ENCODE measurements at places on chromosomes 1 and 21.

GRCh38 chr1:3807769-3808168, 11.5 kb upstream of the LRRC47 start:
- no peak overlapping the region for H3K4me3 ChIP-seq
- peaks cover 14% of the 10 kb centered on the region for H3K27me3 ChIP-seq
- no peak for DNase-seq
- no peaks in the 10 kb centered on the region for H3K4me1 ChIP-seq
- H3K27ac ChIP-seq, result no peak overlapping the region
- H3K36me3 ChIP-seq, result no peaks in the 10 kb centered on the region

GRCh38 chr1:67923074-67923473, 89.8 kb upstream of the GNG12 start:
- DNase-seq, result no peak
- H3K27me3 ChIP-seq, result peaks cover 3% of the 10 kb centered on the region
- no peaks in the 10 kb centered on the region for H3K36me3 ChIP-seq
- H3K4me1 ChIP-seq, result no peaks in the 10 kb centered on the region

DNA sequence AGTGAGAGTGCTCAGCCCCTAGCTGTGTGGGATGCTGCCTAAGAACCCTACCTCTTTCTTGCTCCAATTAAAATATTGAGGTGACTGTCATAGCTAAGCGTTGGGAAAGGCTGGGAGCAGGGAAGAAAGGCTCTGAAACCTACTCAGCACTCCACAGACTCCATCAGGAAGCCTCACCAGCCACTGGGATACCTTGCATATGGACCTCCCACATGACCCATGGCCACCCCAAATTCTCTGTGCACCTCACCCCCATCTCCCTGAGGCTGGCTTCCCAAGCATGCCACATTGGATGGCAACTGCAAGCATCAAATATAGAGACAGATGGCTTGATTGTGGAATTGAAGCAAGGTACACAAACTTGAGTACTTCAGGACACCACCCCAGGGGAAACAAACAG, 41.8 kb downstream of the FLVCR1 start:
- no peak overlapping the region for H3K4me3 ChIP-seq
- DNase-seq, result no peak
- H3K36me3 ChIP-seq, result peaks cover 52% of the 10 kb centered on the region
- H3K27ac ChIP-seq, result no peak overlapping the region
- H3K4me1 ChIP-seq, result no peaks in the 10 kb centered on the region

GRCh38 chr1:15245593-15246360, 1.2 kb upstream of the FHAD1 start:
- no peak overlapping the region for H3K4me3 ChIP-seq
- H3K27ac ChIP-seq, result no peak overlapping the region
- DNase-seq, result no peak
- peaks cover 44% of the 10 kb centered on the region for H3K27me3 ChIP-seq
- H3K36me3 ChIP-seq, result no peaks in the 10 kb centered on the region

DNA sequence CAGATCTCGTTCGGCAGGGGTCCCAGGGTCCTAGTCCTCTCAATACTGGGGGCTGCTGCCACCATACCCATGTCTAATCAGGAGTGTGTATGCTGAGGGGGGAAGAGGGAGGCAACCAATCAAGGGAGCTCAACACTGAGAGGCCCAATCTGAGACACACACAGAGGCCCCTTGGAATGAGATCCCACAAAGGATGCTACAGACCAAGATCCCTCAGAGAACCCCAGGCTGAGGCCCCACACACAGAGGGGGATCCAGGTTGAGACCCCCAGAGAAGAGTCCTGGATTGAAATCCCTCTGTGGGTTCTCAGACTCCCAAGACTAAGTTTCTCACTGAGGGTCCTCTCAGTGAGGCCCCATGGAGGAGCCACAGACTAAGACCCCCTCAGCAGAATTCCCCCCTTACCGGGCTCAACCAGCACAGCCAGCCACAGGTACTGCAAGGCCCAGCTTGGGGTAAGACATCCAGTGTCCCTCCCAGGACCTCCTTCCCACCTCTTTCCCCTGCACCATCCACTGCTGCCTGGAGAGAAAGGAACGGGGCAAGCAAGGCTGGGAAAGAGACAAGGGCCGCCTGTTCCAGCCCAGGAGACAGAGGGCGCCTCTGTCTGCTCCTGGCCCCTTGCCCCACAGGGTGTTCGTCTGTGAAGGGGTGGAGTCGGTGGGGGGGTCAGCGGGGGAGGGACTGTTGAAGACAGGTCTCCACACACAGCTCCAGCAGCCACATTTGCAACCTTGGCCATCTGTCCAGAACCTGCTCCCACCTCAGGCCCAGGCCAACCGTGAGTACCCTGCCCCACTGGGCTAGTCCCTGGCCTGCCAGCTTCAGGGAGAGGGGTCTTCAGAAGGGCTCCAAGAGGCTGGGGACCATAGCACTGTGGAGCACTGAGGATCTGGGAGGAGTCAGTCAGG, at the start of gene S100A1:
S100A1 (plus strand) TSS at position 720 of the 912 bp plus-strand sequence. CDS start 2,088 bp downstream, outside the sequence.
- peak within 1 kb of the TSS; percentile 25 for H3K27ac ChIP-seq
- H3K36me3 ChIP-seq, result peaks cover 4% of the 10 kb centered on the region
- DNase-seq, result no peak
- peaks cover 32% of the 10 kb centered on the region for H3K4me1 ChIP-seq
- H3K4me3 ChIP-seq, result peak within 1 kb of the TSS; percentile 60

- H3K27ac ChIP-seq, result no peak overlapping the region
- no peak overlapping the region for H3K4me3 ChIP-seq
- no peaks in the 10 kb centered on the region for H3K4me1 ChIP-seq
- no peaks in the 10 kb centered on the region for H3K36me3 ChIP-seq
- H3K27me3 ChIP-seq, result no peaks in the 10 kb centered on the region
- no peak for DNase-seq
These were observed 35.5 kb upstream of the IRF2BP2 start for GRCh38 chr1:234645474-234645953.

DNA sequence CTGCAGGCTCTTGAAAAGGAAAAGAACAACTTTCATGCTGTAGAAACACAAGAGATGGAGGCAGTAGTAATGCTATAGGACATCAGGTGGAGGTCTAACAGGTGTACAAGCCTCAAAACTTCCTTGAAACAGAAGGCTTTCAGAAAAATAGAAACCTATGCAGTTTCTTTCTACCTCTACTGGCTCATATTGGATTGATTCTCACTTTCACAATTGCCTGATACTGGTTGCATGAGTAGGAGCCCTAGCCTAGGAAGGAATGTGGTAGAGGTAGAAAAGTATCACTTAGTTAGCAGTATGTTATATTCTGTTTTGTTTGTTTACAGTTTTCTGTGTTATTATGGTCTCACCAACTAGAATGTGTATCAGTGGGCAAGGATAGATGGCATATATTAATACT, 175.4 kb upstream of the GORAB start:
- H3K4me1 ChIP-seq, result no peaks in the 10 kb centered on the region
- no peaks in the 10 kb centered on the region for H3K27me3 ChIP-seq
- no peak overlapping the region for H3K4me3 ChIP-seq
- DNase-seq, result no peak
- no peaks in the 10 kb centered on the region for H3K36me3 ChIP-seq

GRCh38 chr1:203271018-203271743, 34.1 kb upstream of the BTG2 start:
- H3K36me3 ChIP-seq, result no peaks in the 10 kb centered on the region
- peaks cover 64% of the 10 kb centered on the region for H3K4me1 ChIP-seq
- no peak overlapping the region for H3K4me3 ChIP-seq

GRCh38 chr1:30444850-30445249, 278.5 kb downstream of the MATN1 start:
- no peak overlapping the region for H3K4me3 ChIP-seq
- no peaks in the 10 kb centered on the region for H3K36me3 ChIP-seq
- no peaks in the 10 kb centered on the region for H3K4me1 ChIP-seq
- no peaks in the 10 kb centered on the region for H3K27me3 ChIP-seq
- no peak overlapping the region for H3K27ac ChIP-seq

DNA sequence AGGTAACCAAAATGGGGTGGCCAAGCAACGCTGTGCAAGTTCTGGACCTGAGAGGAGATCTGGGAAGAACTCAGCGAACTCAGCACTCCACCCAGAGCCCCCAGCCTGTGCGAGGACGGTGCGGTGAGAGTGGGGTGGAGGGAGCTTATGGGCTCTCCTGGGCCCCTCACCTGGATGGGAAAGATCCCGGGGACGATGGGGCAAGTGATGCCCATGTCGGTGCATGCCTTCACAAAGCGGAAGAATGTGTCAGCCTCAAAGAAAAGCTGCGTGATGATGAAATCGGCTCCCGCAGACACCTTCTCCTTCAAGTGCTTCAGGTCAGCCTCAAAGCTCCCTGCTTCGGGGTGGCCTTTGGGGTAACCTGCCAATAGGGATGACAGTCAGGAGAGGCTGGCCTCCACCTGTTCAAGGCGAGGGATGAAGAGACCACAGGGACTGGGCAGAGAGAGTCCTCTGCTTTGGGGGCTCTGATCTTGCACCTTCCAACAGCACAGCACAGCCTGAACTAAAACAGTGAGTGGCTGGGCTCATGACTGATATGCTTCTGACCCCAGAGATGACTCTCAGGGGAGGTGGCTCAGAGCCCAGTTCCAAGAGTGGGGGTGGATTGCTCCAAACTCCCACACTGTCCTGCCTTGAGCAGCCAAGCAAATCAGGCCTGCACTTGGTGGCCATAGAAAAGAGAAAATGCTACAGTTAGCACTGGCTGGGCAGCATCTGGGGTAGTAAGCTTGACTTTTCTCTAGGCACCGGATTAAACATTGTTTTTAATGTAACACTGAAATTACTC, 9.5 kb downstream of the MTHFR start:
- H3K27me3 ChIP-seq, result no peaks in the 10 kb centered on the region
- H3K4me1 ChIP-seq, result peaks cover 15% of the 10 kb centered on the region
- DNase-seq, result no peak
- H3K27ac ChIP-seq, result no peak overlapping the region
